Left ventricle myocardium inferior (tissue), 1 donor: ENCODE measurements at places on chromosomes 5 and 9.

GRCh38 chr9:81380504-81381359 is 308.6 kb downstream of the TLE1 start:
- no peak for DNase-seq

GRCh38 chr9:124394167-124394566 is 21.1 kb downstream of the PSMB7 start:
- DNase-seq: no peak

DNA sequence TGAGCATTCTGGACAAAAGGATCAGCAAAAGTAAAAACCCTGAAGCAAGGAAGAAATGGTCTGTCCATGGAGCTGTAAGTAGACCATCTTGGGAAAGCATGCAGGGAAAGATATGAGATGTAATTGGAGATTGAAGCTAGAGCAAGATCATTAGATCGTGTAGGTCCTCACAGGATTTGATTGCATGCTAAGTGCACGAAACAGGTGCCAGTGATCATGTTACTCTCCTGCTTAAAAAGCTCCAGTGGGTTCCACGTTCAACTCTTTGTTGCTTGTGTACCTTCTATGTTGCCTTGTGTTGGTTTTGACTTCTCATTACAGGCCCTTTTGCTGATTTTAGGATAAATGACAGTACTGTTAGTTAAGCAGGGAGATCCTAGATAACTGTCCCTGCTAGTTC is 442.0 kb downstream of the DMRT2 start:
- DNase-seq: no peak

DNA sequence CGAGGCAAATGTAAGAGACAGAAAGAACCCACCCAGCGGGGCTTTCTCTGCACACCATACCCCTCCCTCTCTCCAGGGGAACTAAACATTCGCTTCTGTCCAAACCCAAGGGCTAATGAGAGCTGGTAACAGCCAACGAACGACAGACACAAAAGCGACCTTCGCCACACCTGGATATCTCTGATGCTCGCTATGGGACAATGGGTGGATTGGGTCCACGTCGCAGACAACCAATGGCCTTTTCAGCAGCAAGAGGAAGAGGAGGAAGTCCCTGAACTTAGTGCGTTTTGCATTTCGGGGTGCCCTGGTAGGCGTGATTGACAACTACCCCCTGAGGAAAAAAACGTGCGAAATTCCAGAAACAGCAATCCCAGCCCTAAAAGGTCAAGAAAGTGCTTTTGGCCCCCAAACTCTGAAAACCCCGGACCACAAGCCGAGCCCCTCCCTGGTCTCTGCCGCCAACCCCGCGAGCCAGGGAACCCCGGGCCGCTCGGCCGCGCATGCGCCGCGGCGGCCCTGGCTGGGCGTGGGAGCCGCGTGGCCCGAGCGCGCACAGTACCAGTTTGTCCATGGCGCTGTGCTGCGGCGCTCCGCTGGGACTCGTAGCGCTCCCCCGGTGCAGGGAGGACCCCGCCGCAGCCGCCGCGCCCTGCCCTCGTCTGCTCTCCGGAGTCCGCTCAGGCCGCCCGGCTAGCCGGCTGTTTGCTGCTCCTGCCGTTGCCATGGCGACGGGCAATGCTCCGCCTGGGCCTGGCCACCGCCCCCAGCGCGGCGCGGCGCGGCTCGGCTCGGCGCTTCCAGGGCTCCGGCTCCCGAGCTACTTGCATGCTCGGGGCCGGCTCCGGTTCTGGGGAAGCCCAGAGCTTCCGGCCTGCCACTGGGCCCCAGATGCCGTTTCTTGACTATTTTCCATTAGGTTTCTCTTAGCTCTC is 66.9 kb upstream of the DNAH5 start:
- peak; percentile 83 for DNase-seq

GRCh38 chr5:74153255-74153790 is 487.2 kb downstream of the ENC1 start:
- DNase-seq: no peak

GRCh38 chr5:1523480-1523792 is 324 bp downstream of the LPCAT1 start:
- DNase-seq: no peak

DNA sequence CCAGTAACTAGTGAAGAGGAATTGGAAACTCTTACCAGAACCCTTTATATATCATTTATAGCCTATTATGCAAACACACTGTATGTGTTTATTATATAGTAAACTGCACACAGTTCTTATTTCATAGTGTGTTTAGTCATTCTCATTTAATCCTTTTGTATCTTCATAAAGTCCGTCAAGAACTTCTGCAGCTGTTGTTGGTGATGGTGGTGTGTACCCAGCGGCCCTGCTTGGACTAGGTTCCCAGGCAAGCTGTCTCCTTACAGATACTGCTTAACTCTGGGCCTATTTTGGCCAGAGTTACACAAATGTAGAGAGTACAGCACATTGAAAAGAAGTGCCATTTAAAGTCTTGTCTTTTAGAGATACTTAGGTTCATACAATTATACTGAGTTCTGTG is 231.9 kb downstream of the NDUFS4 start:
- no peak for DNase-seq

GRCh38 chr9:96874947-96875460 is 20.7 kb upstream of the ZNF782 start:
- DNase-seq: no peak

DNA sequence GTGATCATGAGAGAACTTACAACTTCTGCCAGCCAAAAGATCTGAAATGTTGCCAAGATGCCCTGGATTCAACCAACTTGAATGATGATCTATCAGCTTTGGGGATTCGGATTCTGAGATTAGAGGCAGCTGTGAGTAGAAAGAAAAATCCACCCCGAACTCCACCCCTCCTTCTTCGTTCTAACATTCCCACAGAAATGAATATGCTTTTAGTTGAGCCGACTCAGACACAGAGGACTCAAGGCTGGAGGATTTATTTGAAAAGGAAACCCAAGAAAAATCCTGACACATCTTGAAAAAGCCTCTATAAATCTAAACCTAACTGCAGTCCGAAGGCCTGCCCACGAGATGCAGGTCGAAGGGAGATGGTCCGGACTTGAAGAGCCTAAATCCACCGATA is 275.0 kb downstream of the GAS1 start:
- no peak for DNase-seq

DNA sequence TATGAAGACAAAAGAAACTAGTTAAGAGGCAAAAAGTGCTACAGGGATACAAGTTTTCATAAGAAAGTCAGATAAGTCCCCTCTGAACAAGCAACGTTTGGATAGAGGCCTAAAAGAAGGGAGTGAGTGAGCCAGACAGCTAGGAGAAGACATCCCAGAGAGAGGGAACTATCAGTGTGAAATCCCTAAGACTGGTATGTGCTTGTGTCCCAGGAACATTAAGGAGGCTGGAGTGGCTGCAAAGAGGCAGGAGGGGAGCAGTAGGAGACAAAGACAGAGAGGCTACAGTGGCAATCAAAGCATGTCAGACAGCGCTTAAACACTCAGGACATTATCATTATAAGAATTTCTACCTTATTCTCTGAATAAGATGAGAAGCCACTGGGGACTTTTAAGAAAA is 139.1 kb upstream of the STK32A start:
- no peak for DNase-seq

- DNase-seq: no peak
Measured at GRCh38 chr5:150521522-150521817, 13.5 kb downstream of the NDST1 start.

DNA sequence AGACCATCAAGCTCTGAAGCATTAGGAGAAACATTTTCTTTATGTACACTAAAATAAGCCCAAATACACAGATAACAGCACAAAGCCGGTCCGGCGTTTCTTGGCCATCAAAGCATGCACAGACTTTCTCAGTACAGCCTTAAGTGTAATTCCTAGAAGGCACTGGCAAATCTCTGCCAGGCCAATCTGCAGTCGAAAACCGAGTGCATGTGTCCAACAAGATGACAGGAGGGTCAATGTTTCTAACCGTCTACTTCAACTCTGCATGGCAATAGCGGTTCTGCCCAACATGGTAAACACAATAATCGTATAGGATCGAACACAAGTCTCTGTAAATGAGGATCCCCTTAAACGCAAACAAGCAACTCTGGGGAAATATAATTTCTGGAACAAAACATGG is 1.1 kb downstream of the ARL15 start:
- DNase-seq: no peak

DNA sequence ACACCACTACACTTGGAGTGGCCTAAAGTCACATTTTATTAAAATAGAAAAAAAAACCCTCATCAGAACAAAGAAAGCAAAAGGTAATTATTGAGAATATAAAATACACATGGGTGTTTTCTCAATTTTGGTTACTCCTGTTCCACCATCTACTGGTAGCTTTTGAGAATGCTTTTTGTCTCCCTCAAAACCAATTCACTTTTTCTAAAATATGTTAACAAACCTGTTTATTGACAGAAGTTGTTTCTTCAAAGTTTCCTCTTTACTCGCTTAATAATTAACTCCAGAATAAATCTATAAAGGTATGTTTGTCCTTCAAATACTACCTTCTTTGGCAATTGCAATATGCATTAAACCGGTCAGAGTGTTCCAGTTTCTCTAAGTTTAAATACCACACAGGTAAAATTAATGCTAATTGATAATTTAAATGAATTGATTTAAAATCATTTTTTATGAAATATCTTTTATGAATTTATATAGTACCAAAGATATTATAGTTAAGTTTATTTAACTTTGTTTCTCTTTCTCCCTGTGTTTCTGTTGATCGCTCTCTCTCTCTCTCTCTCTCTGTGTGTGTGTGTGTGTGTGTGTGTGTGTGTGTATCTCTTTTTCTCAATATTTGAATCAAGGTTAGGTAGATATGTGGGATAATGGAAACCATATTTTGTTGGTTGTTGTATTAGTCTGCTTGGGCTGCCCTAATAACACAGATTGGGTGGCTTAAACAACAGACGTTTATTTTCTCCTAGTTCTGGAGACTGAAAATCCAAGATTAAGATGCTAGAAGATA is 487.4 kb downstream of the PRDM9 start:
- DNase-seq: no peak

GRCh38 chr5:140964356-140964755 is 1.9 kb upstream of the PCDHAC2 start:
- no peak for DNase-seq

GRCh38 chr5:37966291-37966690 is 126.5 kb upstream of the GDNF start:
- DNase-seq: no peak

DNA sequence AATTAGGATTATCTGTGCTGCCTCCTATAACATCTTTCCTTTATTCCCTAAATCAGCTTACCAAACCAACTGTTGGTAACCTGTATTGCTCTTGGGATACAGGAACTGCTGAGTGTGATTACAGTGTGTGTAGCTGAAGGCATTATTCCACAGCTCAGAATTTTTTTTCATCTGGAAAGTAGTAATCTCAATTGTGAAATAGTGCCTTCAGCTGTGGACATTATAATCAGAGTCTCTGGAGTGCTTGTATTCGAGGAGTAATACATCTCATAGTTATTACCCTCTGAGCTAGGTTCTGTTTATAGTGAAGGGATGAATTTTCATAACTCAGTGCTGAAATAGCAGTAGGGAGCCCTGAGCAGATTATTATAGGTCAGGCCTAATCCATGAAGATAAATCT is 199.5 kb downstream of the MAST4 start:
- no peak for DNase-seq

- DNase-seq: no peak
Measured at GRCh38 chr5:10059980-10060379, 189.7 kb downstream of the ATPSCKMT start.

DNA sequence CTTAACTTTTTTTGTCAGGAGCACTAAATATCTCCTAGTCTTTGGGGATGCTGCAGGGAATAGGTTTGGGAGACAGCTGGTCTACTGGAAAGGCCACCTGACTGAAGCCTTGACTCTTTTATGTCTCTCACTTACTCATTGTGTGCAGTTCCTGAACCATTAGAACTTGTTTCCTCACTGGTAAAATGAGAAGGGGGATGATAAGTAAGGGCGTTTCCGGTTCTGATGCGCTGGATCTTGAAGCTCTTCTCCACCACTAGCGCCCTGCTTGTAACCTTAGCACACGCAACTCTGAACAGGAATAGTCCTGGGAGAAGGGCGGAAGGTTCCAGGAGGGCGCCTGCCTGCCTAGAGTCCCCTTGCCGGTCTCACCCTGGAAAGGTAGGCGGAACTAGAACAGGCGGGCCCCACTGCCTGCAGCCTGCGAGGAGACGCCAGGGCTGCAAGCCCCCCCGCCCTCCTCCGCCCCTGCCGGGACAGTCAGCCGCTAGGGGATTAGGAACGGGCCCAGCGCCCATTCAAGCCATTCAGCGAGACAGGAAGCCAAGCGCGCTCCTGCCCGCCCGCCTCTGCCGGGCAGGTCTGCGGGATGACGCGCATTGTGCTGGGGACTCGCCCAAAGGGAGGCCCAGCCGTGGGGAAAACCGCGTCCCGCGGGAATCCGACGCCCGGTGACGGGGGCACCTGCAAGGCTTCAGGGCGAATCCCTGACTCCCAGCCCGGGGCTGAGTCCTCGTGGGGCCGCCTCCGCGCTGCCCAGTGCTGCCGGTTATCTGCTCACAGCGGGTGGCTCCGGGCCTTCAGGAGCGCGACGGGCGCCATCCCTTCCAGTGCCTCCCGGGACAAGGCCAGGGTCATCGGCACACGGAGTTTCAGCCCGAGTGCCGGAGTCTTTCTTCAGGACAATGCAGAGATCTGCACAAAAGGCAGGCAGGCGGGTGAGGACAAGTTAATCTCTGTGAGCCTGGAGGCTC is 44.0 kb upstream of the XPA start:
- DNase-seq: peak; percentile 65

DNA sequence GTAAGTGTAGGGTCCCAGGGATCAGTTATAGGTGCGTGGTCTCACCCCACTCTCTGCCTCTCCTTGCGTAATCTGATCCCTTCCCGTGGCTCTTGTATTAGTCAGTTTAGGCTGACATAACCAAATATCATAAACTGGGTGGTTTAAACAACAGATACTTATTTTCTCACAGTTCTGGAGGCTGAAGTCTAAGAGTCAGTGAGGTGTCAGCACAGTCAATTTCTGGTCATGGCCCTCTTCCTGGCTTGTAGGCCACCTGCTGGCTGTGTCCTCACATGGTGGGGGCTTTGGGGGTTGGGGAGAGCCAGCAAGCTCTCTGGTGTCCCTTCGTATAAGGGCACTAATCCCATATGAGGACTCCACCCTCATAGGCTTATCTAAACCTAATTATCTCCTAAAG is 32.3 kb downstream of the CARTPT start:
- DNase-seq: no peak

GRCh38 chr5:103232393-103232999 is 26.1 kb upstream of the MACIR start:
- DNase-seq: no peak
